KBM-7 (cell line): ENCODE measurements at places on chromosomes 2 and 18.

- peak; percentile 48 for DNase-seq
These were observed 4.7 kb upstream of the KRCC1 start for GRCh38 chr2:88059979-88060906.

GRCh38 chr2:85678377-85678776 is 10.4 kb upstream of the SFTPB start:
- no peak for DNase-seq

- no peak for DNase-seq
These were observed 200.8 kb upstream of the AGAP1 start for GRCh38 chr2:235293061-235293460.

DNA sequence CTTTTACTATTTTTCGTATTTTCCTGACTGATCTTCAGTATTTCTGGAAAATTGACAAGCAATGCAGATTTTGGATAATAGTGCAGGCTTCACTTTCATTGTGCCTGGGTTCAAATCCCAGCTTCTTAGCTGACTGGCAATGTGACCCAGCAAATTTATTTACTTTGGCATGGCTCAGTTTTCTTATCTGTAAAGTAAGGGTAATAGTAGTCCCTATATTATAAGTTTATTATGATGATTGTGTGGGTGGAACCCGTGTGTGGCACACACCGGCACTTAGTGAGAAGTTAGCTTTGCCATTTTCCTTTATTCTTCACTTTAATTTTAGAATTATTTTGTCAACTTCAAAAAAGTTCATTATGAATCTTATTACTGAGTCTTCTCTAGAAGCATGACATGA is 7.8 kb upstream of the IL1RL1 start:
- no peak for DNase-seq

DNA sequence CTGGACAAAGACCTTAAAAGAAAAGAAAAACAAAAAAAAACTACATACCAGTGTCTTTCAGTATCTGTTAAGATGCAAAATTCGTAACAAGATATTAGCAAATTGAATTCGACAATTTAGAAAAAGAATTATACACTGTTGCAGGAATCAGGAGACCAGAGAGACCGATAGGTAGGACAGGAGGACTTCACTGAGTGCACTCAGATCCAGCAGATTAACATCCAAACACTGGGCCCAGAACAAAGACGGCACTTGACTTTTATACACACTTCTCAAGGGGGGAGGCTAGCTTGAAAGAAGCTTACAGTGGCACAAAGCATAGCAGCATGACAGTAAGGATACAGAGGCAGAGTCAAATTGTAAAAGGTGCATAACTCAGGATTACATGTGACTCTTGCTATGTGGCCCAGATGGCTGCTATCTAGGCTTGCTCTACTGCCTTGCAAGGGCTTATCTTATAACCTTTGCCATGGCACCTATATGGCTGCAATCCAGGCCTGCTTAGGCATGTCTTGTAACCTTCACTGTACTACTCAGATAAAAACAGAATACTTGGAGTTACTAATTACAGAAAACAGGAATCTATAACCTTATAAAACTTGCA is 507.3 kb upstream of the LRRTM4 start:
- DNase-seq, result peak; percentile 8

DNA sequence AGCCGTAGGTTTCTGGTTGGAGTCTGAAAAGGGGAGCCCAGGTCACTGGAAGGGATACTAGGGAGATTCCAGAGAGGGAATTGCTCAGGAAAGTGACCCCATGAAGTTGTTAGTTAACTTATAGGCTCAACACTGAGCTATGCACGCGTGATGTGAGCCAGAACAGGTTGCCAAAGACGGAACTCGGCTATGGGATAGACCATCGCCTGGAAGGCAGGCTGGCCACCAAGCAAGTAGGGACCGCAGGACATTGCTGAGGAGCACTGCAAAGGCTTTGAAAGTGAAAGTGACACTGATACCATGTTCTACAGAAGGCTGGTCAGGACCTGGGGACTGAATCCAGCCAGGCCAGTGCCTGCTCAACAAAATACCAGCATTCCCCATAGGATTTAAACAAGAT is 7.3 kb downstream of the FARP2 start:
- no peak for DNase-seq

DNA sequence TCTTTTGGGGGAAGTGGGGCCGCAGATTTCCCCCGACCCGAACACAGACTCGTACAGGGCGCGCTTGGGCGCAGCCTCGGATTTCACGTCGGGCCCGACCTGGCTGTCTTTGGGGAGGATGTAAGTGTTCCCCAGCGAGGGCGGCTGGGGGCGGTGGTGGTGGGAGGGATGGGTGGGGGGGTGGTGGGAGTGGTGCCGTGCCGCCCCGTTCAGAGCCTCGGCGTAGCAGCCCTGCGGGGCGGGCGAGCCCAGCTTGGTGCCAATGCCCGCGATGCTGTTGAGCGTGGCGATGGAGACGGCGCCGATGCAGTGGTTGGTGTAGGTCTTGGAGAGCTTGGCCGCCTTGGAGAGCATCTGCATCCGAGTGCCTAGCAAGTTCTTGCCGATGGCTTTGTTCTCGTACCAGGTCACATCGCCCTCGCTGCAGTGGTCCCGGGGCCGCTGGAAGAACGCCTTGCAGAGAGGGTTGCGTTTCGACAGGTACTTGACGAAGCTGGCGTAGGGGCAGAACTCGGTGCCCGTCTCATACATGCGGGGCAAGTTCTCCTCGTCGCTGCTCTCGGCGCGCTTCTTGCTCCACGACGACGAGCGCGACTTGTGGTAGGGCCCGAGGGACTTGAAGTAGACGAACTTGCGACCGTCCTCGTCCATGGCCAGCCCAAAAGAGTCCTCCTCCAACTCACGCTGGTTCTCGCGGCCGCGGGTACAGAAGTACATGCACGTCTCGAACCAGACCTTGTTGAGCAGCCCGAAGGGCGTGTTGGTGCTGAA is 1.3 kb downstream of the KCTD1 start:
- no peak for DNase-seq

DNA sequence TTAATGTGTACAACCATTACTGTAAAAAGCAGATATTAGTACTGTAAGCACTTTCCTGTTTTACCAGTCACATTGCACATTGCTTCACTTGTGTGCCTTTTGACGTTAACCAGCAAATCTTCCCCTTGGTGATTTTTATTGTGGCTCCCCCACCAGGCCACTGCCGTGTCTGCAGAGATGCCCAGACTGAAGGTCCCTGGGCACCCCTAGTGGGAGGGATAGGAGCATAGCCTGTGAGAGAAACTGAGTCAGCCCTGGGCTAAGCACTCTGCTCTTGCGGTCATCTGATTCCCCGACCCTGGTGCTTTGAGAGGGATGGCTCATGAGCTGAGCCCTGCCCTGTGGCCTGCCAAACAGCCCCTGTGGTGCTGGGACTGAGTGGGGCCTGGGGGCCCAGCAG is 73.4 kb downstream of the INPP4A start:
- peak; percentile 58 for DNase-seq

DNA sequence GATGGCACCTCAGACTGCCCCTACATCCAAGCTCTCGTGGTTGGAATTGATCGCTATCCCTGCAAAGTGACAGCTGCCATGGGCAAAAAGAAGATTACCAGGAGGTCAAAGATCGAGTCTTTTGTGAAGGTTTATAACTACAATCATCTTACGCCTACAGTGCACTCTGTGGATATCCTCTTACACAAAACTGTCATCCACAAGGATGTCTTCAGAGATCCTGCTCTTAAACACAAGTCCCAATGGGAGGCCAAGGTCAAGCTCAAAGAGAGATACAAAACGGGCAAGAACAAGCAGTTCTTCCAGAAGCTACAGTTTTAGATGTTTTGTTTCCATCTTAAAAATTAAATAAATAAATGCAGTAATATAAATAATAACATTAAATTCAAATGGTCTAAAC is 45.4 kb downstream of the INO80D start:
- no peak for DNase-seq

DNA sequence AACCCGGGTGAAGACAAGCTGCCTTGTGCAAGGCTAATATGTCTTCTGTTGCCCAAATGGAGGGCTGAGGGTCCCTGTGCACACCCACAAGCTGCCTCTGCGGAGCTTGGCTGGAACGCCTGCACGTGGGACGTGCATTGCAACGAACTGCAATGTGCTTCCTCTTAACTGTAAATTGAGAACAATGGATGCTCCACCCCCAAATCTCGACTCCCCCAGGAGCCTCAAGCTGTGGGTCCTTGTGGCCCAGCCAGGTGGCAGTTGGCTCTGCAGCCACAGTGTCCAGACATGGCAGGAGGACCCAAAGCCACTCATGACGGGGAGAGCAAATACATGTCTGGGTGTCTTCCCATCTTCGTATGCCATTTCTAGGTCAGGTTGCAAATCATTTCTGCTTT is 90.1 kb downstream of the TWIST2 start:
- no peak for DNase-seq

DNA sequence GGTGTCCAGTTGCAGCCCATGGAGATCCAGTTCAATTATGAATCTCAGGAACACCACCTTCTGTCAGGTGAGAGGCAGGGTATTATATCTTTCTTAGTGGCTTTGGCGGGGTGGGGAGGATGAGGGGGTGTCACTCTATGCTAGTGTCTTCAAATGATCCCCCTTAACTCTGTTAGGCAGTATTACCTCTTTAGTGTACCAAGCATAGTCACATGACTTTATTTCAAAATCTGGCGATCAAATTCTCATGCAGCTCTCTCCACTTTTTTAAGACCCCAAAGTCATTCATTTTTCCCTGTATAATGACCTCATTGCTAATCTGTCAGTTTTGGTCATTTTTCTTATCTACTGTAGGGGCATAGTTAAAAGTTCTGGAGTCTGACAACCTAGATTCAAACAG is 1.1 kb upstream of the ZSCAN30 start:
- DNase-seq, result no peak

DNA sequence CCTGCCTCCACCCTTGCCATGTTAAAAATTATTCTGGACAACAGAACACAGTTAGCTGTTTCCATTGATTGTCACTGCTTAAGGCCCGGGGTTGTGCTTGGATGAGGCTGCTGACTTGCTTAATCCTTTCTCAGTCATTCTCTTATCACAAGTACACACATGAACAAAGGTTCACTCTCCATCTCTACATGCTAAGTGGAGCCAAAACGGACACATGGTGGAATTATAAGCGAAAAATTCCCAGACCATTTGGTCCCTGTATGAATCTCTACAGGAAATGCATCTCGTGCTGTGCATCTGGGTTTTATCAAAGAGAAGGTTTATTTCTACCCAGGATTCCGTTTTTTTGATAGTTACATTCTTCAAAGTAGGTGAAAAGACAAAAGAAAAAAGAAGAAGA is 177.5 kb upstream of the ETAA1 start:
- DNase-seq, result no peak

DNA sequence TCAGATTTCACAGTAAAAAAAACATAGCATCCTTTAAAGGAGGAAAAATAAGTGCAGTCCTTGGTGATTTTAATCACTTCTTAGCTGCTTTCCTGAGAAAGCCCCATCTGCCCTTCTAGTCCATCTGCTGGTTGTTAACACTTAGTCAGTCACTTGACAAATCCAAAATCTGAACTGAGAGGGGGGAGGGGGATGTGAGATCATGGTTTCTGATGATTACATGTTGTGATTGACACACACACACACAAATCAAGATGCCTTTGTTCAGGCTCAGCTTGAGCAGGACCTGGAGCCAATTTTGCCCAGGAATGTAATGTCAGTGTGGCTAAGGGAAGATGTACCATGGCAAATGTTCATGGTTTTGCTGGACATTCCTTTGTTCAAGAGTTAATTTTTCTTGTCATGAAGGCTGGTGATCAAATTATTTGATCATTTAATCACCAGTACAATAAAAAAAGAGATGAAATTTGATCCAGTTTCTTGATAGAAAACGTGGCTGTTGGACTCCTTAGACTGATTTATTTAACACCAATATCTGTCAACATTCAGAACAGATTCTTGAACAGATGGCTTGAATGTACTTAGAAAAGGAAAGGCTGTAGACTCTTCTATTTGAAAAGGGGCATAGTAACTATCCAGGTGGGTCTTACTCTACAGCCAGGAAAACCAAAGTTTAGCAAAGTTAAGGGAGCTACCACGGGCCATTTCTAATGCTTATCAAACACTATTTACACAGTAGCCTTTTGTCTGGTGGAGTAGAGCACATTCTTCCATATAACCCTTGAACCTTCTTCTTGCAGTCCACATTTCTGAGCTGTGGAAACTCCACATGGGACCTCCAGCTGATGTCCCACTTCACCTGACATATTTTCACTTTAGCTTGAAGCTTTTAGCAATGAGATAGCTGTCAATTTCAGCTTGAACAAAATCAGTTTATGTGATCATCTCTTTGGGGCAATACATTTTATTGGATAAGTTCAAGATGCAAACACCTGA is 408.7 kb downstream of the PIK3C3 start:
- no peak for DNase-seq

GRCh38 chr18:54358495-54359040 is 862 bp downstream of the C18orf54 start:
- DNase-seq, result peak; percentile 59

DNA sequence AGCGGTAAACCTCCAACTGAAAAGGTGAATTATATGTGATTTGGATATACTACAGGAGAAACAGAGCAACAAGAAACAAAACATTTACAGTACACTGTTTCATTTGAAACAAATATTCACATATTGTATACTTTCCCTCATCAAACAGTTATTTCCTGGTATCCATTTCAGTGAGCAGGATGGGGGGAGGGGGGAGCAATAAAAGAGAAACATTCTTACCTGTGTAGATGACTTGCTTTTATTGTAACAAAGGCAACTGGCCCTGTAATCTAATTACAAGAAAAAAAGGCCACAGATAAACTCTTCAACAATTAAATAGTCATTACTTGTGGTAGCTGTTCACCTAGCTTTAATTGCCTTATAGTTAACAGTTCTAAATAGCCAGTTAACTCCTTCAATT is 3.9 kb upstream of the PPP1CB start:
- DNase-seq, result no peak

- DNase-seq, result no peak
These were observed 65.6 kb downstream of the SH3BP4 start for GRCh38 chr2:235017441-235017840.

DNA sequence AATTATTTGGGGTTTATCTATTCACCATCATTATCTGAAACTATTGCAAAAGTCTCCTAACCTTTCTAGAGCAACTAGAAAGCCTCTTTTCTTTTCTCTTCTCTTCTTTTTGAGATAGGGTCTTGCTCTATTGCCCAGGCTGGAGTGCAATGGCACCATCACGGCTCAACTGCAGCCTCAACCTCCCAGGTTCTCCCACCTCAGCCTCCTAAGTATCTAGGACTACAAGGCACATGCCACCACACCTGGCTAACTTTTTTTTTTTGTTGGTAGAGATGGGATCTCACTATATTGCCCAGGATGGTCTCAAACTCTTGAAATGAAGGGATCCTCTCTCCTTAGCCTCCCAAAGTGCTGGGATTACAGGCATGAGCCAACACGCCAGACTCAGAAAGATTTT is 24.5 kb upstream of the XPO1 start:
- no peak for DNase-seq

DNA sequence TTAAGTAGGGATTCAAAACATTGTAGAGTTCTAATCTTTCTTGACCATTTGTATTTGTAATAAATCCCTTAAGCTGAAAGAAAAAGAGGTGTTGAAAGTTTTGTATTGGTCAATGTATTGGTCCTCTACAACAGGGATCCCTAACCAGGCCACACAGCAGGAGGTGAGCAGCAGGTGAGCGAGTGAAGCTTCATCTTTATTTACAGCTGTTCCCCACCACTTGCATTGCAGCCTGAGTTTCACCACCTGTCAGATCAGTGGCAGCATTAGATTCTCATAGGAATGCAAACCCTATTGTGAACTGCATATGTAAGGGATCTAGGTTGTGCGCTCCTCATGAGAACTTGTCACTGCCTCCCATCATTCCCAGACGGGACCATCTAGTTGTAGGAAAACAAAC is 715.7 kb upstream of the NXPH2 start:
- DNase-seq, result no peak

- DNase-seq, result peak; percentile 21
These were observed 52.6 kb upstream of the GALR1 start for GRCh38 chr18:77197073-77197472.
